Activated T-helper 1 cell treated with Interleukin-2 at 50 U/mL for 16 hours (primary cell): ENCODE measurements at places on chromosomes 5 and 9.

- DNase-seq: no peak
These were observed 579 bp upstream of the NTRK2 start for GRCh38 chr9:84669013-84669287.

GRCh38 chr9:99555792-99556191 lies 265.9 kb upstream of the NR4A3 start:
- DNase-seq: no peak

DNA sequence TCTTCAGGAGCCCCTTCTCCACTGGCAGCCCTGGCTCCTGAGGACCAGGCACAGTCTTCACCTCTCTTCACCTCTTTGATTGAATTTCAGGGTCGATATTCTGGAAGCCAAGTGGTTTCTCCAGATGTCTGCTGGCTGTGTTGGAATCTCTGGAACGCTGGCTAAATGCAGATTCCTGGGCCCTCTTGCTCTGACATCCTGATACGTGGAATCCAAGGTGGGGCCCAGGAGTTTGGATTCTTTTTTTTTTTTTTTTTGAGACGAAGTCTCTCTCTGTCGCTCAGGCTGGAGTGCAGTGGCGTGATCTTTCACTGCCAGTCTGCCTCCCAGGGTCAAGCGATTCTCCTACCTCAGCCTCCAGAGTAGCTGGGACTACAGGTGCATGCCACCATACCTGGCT lies 26.8 kb upstream of the IER5L start:
- no peak for DNase-seq

GRCh38 chr5:74116984-74117383 lies 491.0 kb downstream of the ARHGEF28 start:
- DNase-seq: no peak

DNA sequence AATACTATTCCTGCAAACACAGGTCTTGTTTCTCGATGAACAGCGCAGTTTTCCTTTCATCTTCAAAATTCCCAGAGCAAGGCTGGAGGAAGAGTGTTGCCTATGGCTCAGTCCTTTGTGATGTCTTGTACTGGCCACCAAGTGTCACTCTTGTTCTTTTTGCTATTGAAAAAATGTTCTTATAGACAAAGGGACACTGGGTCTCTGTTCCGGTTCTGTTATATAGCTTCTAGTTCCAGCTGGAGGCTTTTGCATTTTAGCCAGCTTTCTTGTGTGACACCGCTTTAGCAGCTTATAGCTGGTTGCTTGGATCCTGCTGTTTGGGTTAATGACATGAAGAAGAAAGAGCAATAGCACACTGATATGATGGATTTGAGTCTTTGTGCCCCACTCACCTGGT lies 343.7 kb upstream of the KCNN2 start:
- DNase-seq: no peak

- DNase-seq: no peak
These were observed 1.1 kb upstream of the FRRS1L start for GRCh38 chr9:109168170-109168569.

DNA sequence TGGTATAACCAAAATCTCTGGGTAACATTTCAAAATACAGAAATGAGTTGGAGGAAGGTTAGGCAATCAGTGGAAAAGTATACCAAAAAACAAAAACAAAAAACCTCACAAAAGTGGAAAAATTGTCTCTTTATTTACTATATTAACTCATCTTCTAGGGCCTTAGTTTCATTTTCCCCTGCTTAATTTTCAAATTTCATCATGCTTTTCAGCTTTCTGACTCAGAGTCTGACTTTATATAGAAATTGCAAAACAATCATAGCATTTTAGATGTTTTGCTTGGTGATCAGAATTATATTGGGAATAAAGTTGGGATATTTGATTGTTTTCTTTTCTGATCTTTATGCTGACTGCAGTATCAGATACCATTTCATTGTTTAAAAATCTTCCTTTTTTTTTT lies 257.0 kb upstream of the PRR16 start:
- DNase-seq: no peak

GRCh38 chr5:62649476-62650113 lies 71.0 kb downstream of the LRRC70 start:
- no peak for DNase-seq

DNA sequence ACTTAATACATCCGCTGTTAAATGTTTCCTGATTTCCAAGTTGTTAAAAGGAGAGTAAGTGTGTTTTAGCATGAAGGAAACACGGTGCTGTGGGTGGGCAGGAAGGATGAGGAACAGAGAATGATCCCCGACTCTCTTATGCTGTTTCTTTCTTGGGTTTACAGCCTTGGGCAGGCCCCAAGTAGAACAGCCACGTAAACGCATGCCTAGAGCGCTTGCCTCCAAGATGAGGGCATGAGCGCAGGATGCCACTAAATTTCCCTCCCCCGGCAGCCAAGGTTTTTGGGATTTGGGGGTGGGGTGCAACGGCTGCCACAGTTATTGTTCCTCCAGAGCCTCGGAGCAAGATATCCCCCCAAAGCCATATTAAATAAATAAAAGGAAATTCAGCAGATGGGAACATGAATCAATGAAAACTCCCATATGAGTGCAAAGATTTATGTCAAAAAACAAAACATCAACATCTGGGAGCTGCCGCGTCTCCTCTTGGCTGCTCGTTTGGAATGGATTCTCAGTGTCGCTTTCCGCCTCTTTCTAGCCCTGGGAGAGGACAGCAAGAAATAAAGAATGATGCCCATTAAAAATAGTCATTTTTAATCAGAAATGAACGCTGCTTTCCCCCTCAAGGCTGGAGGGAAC lies 10.0 kb upstream of the DELE1 start:
- DNase-seq: no peak

- no peak for DNase-seq
These were observed 417.7 kb downstream of the IRX1 start for GRCh38 chr5:4013106-4013898.

DNA sequence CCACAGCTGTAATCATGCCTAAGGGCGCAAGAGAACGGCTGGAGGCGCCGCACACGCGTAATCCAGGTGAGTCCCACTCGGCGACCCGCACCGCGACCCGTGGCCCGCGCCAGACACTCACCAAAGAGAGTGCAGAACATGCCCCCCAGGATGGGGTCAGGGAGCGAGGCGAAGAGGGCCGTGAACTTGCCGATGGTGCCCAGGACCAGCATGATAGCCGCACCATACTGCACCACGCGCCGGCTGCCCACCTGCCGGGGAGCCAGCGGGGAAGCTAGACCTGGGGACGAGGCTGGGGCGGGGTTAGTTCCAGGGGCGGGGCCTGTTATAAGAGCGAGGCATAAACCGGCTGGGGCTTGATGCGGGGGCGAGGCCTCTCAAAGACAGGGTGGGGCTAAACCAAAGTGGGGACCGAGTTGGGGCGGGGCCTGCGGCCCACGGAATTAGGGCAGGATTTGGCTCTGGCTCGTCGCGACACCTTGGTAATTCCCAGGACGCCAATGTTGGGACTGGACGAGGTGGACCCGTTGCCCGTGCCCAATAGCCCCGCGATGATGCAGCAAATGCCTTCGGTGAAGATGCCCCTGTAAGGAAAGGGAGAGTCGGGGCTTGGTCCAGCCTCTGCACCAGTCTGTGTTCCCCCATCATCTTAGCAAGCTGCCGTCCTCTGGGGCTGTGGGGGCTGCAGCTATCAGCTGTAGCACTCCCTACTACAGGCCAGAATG lies 4.8 kb downstream of the SLC23A1 start:
- no peak for DNase-seq

DNA sequence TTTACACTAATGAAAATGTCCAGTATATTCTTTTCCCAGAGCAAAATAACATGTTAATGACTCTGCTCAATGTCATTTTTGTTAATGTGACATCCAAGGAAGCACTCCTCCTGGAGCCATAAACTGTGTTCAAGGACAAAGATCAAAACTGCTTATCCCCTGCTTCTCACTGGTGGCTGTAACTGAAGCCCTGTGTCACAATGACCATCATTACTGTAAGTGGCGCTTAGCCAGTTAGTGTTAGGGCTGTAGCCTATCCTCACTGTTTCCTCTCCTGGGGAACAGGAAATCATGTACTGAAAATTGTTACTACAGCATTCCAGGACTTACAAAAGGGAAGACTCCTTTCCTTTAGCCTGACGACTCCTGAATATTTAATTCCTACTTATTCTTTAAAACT lies 71.7 kb upstream of the COX7C start:
- DNase-seq: no peak

- no peak for DNase-seq
These were observed 48.1 kb upstream of the PRR16 start for GRCh38 chr5:120415985-120416384.

- no peak for DNase-seq
These were observed 1.8 kb downstream of the RANBP17 start for GRCh38 chr5:170863646-170864045.

DNA sequence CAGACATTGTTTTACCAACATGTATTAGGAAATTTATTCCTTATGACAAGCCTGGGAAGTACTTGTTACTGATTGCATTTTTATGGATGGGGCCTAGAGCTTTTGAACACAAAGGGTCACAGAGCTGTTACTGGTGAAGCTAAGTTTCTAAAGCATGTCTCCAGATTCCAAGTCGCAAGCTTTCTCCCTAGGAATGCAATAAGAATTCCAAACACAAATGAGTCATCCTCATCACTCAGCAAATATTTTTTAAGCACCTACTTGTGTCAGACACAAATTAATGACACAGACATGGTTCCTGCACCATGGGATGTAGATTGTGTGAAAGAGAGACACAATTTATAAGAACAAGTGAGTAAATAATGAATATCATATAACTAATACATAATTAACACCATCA lies 11.0 kb upstream of the SH3RF2 start:
- DNase-seq: no peak

DNA sequence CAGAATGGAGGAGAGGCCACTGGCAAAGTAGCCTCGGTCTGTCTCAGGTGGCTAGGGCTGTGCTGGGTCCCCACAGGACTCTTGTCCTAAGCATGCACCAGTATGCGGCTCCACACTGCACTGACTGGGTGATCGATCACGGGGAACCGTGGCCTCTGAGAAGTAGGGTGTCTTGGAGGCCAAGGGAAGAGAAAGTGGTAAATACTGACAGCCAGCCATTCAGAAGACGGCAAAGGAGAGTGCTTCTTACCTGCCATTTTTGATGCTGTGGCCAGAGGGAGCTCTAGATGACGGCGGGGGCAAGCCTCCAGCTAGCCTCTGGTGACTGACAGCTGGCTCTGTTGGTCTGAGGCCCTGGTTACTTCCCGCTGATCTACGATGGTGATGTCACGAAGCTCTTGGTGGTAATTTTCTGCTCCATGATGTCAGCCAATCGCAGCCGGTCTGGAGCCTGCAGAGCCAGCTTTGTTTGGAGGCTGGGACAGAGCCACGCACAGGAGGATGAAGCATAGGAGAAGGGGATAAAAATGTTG lies 40.4 kb upstream of the GADD45G start:
- DNase-seq: no peak

GRCh38 chr5:105617436-105618215 lies 2053.1 kb downstream of the EFNA5 start:
- DNase-seq: no peak

- no peak for DNase-seq
These were observed 110.0 kb downstream of the ROR2 start for GRCh38 chr9:91839926-91840465.

- DNase-seq: no peak
These were observed 78.5 kb downstream of the C9orf152 start for GRCh38 chr9:110129425-110129824.

GRCh38 chr5:34483442-34484033 lies 172.6 kb upstream of the RAI14 start:
- no peak for DNase-seq

DNA sequence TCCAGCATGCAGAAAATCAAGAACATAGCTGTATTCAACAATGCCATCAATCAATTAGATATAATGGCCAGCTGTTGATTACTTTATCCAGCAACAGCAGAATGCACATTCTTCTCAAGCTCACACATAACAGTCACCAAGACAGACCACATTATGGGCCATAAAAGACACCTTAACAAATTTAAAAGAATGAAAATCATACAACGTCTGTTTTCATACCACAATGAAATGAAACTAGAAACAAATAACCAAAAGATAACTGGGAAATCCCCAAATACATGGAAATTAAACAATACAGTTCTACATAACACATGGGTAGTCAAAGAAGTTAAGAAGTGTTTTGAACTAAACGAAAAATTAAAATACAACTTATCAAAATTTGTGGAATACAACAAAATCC lies 130.9 kb upstream of the GNA14 start:
- no peak for DNase-seq

DNA sequence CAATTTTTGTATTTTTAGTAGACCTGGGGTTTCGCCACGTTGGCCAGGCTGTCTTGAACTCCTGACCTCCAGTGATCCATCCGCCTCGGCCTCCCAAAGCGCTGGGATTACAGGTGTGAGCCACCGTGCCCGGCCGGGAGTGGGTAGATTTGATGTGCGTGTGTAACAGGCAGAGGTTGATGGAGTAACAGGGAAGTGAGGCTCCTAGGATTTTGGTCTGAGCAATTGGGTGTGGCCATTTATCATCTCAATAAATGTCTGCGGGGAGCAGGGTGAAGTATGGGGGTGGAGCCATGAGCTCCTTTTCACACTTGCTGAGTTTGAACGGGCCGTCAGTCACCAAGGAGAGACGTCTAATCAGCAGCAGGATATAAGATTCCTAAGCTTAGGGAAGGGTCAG lies 1.2 kb upstream of the REXO4 start:
- no peak for DNase-seq

DNA sequence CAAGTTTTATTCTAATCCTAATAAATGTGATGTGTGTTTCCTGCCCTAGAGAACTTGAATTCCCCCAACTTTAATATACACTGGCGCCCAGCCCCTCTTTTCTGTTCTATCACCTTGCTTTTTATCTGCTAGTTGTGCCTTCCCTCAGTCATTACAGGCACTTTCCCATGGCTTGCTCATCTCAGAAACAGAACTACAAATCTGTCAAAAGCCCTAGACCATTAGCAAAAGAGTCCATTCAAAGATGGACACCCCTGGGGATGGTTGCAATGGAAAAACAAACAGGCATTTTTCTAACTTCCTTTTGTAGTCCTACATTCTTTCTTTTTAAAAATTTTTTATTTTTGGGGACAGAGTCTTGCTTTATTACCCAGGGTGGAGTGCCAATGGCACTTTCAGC lies 48.2 kb downstream of the FRMD3 start:
- no peak for DNase-seq

- DNase-seq: no peak
These were observed 732.0 kb downstream of the CDH18 start for GRCh38 chr5:19256036-19256435.

DNA sequence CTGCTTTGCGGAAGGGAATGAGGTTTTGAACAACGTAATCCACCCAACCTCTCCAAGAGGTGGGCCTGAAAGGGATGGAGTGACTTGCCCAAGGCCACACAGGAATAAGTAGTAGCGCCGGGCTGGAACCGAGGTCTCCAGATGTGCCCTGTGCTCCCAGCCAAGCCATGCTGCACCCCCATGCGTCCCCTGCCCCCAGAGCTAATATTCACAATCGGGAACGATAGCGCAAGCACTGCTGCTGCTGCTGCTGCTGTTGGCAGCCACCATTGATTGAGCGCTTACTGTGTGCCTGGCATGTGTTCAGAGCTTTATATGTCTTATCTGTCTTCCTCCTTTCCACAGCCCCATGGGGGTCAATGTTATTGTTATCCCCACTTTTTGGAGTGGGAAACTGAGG lies 43.9 kb downstream of the AMBP start:
- DNase-seq: no peak

- DNase-seq: no peak
These were observed 93.1 kb upstream of the FTMT start for GRCh38 chr5:121758615-121759014.
